ENCODE measurements at places on chromosomes 13 and 19. TPM values are rescaled to one million over a fixed set of nuclear protein-coding genes. Genes with fewer than 3 reads are reported as not detected.
A peak's percentile ranks its signal among the peaks of the same experiment; 100 is the strongest.

- peak; percentile 56 for ATAC-seq
These were observed 101.5 kb downstream of the STARD13 start for GRCh38 chr13:33184112-33184490.

DNA sequence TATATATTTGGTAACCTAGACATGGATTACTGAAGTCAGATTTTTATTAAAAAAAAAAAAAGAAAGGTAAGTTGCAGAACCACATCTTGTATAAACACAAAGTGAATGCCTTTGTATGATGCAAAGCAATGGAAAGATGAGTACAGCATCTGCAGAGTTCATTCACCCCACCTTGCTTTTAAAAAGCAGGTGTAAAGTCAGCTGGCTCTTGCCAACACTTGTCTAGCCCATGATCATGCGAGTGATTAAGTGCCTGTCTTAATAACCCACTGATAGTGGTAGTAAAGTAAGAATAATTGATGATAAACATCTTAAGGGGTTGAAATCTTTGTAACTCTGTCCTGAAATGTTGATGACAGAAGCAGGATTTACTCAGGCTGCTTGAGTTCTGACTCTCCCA is 710.4 kb downstream of the EFNB2 start:
- no peak for ATAC-seq

- ATAC-seq = no peak
These were observed 724.9 kb upstream of the MIR17HG start for GRCh38 chr13:90622541-90622940.

DNA sequence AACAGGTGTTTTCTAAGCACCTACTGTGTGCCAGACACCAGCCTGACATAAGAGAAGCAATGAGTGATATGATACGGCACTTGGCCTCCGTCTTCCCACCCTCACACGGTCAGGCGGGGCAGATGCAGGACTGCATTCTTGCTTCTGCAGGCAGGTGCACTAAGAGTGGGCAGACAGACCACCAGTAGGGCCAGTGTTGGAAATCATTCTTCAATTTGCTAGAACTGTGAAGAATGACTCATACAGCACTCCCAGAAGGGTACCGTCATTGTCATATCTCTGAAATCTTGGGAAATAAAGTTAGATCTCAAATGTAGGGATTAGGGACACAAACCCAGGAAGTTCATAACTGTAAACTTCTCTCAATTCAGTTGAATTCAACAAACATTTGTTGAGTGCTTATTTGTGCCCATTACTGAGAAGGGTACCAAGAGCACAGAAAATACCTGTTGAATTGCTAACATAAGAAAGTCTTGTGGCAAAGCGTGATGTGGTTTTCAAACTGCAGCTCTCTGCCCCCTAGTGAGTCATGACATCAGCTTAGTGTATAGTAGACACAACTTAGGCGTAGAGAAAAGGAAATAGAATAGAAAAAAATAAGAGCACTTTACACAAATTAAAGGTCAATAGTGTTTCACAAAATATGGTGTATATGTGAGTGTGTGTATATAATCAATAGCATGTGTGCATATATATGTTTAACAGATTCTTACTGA is 76.1 kb downstream of the TEX26 start:
- ATAC-seq = no peak

DNA sequence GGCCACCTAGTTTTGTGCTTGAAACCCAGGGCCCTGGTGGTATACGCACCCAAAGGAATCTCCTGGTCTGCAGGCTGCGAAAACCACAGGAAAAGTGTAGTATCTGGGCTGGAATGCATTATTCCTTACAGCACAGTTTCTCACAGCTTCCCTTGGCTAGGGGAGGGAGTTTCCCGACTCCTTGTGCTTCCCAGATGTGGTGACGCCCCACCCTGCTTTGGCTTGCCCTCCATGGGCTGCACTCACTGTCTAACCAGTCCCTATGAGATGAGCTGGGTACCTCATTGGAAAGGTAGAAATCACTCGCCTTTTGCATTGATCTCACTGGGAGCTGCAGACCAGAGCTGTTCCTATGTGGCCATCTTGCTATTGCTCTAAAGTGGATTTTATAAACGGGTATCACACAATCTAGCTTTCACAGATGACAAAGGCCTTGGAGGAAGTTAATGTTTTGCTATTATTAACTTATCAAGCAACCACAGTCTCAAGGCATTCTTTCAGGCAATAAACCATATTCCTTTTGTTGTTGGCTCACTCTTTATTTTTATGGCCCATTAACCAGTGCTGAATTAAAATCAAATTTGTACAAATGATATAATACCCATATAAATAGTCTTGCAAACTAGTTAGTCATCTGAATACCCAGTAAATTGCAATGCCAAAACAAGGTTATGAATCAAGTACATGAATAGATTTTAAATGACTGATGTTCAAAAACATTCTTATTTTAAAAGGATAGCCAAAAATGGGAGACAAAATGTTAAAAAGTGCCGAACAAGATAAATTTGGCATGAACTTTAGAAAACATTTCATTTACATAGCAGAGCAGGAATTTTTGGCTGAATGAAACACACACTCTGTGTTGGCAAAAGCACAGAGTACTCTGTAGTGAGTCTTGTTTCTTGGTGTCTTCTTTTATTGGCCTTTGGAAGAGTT is 475.4 kb upstream of the ARGLU1 start:
- ATAC-seq = no peak

DNA sequence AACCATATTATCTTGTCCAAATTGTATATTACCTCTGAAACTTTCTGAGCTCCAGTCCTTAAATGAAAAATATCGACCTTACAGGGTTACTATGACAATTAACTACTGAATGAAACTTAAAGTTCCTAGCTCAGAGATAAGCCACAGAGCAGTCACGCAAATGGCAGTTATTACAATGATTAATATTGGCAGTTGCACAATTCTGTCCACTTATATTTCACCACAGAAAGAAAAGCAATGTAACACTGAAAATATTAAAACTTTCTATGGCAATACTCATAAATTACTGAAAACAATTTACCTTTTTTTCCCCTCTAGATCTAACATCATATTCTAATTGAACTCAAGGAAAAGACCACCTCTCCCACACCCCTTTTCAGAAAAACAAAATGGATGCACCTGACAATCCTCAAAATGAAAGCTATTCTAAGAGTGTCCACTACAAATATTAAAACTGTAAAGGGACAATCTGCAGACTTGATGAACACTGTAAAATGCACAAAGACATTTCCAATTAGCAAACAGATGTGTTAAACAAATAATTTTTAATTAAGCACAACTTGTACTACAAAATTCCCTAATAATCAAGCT is 14.6 kb downstream of the LNX2 start:
- ATAC-seq = no peak

DNA sequence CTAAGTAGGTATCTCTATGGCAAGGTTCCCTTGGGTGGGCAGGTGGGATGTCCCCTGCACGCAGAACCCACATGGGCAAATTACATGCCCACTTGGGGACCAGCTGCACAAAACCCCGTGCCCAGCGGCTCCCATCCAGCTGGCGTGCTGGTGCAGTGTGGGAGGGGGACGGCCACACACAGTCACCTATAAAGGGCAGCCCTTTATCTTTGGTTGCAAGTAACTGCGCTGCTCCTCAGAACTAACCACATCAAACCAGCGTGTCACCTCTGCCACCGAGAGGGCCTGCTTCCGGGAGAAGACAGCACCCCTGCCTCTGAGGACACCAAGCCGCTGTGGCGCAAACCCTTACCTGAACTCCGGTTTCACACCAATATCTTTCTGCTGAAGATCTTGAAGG is 32.2 kb downstream of the ANKRD27 start:
- ATAC-seq = no peak

DNA sequence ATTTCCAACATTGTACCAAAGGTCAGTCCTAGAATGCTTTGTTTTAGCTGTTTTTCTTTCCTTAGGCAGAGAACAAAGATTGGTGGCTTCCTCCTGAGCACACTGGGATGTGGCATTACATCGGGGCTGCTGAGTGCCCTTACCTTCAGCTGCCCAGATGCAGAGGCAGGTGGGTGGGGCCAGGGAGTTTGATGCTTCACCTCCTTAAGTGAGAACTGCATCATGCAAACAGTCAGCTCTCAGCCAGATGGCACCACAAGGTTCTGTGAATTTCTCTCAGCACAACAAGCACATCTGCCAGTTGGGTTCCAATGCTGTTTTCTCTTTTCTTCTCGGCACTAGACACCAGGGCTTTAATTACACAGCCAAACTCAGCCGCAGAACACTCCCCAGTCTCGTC is 87.4 kb upstream of the UBL3 start:
- no peak for ATAC-seq

Gene FCER2
- total RNA-seq = 1.5 TPM

Gene ERCC5
- total RNA-seq = 41.3 TPM

Gene TGDS
- 20.3 TPM for total RNA-seq

Gene CIC
- total RNA-seq = 28.6 TPM

Gene MYCBP2
- total RNA-seq = 106 TPM

Gene LILRA1
- total RNA-seq = 0.44 TPM

Gene ERICH6B
- 2.2 TPM for total RNA-seq

Measured in motor neuron (in vitro differentiated cells).